ENCODE measurements at places on chromosomes 7 and 10.
A peak's percentile ranks its signal among the peaks of the same experiment; 100 is the strongest.

DNA sequence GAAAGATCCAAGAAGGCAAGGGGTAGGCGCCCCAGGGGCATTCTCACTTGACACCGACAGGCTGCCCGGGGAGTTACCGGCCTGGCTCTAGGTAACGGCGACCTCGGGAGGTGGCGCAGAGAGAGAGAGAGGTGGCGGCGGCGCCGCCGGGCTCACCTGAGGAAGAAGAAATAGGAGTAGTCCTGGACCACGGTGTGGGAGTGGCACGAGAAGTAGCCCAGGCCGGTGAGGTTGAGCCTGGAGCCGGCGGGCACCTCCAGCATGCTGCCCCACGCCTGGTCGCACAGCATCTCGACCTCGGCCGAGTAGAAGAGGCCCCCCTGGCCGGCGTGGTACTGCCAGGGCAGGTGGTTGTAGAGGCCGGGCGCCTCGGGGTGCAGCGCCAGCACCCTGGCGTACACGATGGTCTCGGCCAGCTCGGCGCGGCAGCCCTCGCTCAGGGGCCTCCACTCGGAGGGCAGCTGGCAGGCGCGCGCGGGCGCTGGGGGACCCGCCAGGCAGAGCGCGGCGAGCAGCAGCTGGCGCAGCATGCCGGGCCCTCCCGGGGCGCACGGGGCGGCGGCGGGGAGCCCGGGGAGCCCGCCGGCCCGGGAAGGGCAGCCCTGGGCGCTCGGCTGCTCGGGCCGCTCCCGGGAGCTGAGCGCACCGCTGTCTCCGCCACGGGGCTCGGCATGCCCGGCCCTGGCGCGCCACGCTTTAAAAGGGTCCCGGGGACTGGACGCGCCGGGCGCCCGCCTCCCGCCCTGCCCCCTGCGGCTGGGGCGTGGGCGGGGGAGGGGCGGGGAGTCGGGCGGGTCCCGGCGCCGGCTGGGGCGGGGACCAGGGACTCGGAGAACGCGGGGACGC, at the start of gene CCDC3:
TSS of gene CCDC3 (minus strand) at position 673 of the 846 bp plus-strand sequence. CDS start at position 530, 143 bp downstream.
- H3K36me3 ChIP-seq, result no peaks in the 10 kb centered on the region
- H3K4me3 ChIP-seq, result peak within 1 kb of the TSS; percentile 44
- peaks cover 2% of the 10 kb centered on the region for H3K4me1 ChIP-seq
- DNase-seq, result no peak

GRCh38 chr7:151671514-151671913, 151.8 kb upstream of the RHEB start:
- H3K27ac ChIP-seq, result no peak overlapping the region
- no peaks in the 10 kb centered on the region for H3K27me3 ChIP-seq
- H3K4me3 ChIP-seq, result no peak overlapping the region
- H3K36me3 ChIP-seq, result no peaks in the 10 kb centered on the region
- DNase-seq, result no peak
- H3K4me1 ChIP-seq, result peaks cover 3% of the 10 kb centered on the region

- H3K36me3 ChIP-seq, result no peaks in the 10 kb centered on the region
- H3K27me3 ChIP-seq, result no peaks in the 10 kb centered on the region
- H3K27ac ChIP-seq, result no peak overlapping the region
These were observed 337.8 kb downstream of the NRG3 start for GRCh38 chr10:82212753-82213152.

DNA sequence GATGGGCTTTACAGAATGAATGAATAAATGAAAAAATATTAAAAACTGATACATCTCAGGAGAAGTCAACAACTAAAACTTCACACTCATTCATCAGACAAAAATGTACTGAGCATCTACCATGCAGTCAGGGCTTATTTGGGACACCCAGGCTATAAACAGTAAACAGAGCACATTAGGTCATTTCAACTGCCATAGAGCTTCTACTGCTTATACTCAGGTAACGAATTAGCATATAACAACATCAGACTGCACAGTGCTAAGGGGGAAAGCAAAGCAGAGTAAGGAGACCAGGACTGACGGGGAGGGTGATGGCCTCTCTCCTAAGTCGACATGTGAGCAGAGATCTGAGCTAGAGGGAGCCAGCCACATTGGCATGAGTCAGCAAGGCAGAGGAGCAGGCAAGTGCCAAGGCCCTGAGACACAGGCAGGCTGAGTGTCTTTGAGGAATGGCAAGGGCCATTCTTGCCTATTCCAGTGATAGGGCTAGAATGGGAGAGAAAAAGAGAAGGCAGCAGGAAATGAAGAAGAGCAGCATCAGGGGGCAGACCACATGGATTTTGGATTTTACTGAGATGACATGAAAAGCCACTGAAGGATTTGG, 528.9 kb downstream of the PARD3 start:
- DNase-seq, result no peak
- no peak overlapping the region for H3K4me3 ChIP-seq
- H3K4me1 ChIP-seq, result peaks cover 2% of the 10 kb centered on the region
- H3K27ac ChIP-seq, result no peak overlapping the region
- peaks cover 5% of the 10 kb centered on the region for H3K27me3 ChIP-seq
- no peaks in the 10 kb centered on the region for H3K36me3 ChIP-seq

DNA sequence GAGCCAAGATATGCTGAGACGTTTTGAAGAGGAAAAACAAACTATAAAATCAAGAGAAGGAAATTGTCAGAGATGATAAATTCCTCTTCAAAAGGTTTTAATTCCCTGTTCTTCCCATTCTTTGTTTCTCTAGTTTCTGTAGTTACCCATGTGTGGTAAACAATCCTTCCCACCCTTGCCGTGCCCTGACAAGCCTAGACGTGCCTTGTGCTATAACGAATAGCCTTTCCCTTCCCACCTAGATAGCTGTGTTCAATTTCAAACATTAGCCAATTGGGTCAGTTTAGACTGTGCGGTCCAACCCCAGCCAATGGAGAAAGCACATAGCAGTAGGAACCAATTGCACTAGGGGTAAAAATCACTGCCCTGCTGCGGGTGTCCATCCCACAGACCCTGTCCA, 138.1 kb downstream of the RALA start:
- no peaks in the 10 kb centered on the region for H3K36me3 ChIP-seq
- DNase-seq, result no peak
- H3K27me3 ChIP-seq, result no peaks in the 10 kb centered on the region

GRCh38 chr7:130932088-130932487, 198.1 kb upstream of the KLF14 start:
- peaks cover 72% of the 10 kb centered on the region for H3K4me1 ChIP-seq
- peaks cover 92% of the 10 kb centered on the region for H3K36me3 ChIP-seq
- DNase-seq, result no peak
- peak overlapping the region; percentile 26 for H3K27ac ChIP-seq

DNA sequence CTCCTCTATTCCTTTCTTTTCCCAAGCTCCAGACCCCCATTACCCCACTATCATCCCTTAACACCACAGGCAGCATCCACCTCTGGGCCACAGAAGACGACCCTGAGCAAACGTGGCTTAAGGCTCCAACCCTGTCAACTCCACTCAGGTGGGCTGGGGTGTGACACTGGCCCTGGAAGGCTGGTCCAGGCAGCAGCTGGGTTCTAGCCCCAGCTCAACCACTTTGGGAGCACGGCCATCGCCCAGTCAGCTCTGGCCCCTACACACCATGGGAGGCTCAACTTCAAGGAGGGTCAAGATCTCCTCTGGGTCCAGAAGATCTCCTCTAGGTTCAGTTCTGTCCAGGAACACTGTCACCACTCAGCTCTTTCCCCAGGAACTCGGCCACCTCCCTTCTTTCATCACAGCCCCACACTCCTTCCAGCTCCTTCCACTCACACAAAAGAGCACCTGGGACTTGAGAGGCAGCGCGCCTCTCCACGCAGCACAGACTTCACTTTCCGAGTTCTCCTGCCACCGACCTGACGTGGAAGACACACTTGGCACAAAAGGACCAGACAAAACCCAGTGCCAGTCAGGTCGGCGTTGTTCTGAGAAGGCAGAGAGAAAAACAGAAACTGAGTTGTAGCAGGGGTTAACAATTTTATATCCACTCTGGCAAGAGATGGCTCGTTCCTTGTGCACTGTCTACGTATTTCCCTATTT, 84.1 kb downstream of the CTBP2 start:
- H3K27me3 ChIP-seq, result peaks cover 8% of the 10 kb centered on the region
- H3K4me3 ChIP-seq, result no peak overlapping the region
- H3K27ac ChIP-seq, result no peak overlapping the region
- H3K4me1 ChIP-seq, result no peaks in the 10 kb centered on the region

GRCh38 chr10:35545878-35546590, 59.1 kb upstream of the GJD4 start:
- H3K4me3 ChIP-seq, result no peak overlapping the region
- DNase-seq, result no peak
- H3K27ac ChIP-seq, result no peak overlapping the region
- peaks cover 18% of the 10 kb centered on the region for H3K36me3 ChIP-seq
- no peaks in the 10 kb centered on the region for H3K27me3 ChIP-seq

GRCh38 chr10:3293581-3294431, 121.2 kb upstream of the PITRM1 start:
- DNase-seq, result no peak
- H3K27me3 ChIP-seq, result peaks cover 5% of the 10 kb centered on the region
- H3K4me1 ChIP-seq, result no peaks in the 10 kb centered on the region
- no peak overlapping the region for H3K27ac ChIP-seq
- no peak overlapping the region for H3K4me3 ChIP-seq
- no peaks in the 10 kb centered on the region for H3K36me3 ChIP-seq

- DNase-seq, result no peak
- no peak overlapping the region for H3K27ac ChIP-seq
- H3K4me3 ChIP-seq, result no peak overlapping the region
- no peaks in the 10 kb centered on the region for H3K27me3 ChIP-seq
- peaks cover 13% of the 10 kb centered on the region for H3K4me1 ChIP-seq
These were observed 30.6 kb downstream of the RBM17 start for GRCh38 chr10:6119423-6119822.
